Sigmoid colon (tissue), 7 donors: ENCODE measurements at places on chromosomes 12 and 14. TPM values are rescaled to one million over a fixed set of nuclear protein-coding genes. Genes with fewer than 3 reads are reported as not detected.

The MANSC4 gene
- not detected for total RNA-seq

The ADCY4 gene
- 36.0 TPM for total RNA-seq

The RND1 gene
- not detected for total RNA-seq

The JAG2 gene
- 3.9 TPM for total RNA-seq

The TNS2 gene
- total RNA-seq: 111 TPM

GRCh38 chr12:127496255-127496654 lies 770.7 kb upstream of the TMEM132C start:
- H3K4me1 ChIP-seq: no peaks in the 10 kb centered on the region
- no peak overlapping the region for H3K27ac ChIP-seq
- H3K36me3 ChIP-seq: no peaks in the 10 kb centered on the region
- no peak for DNase-seq
- no peak overlapping the region for H3K4me3 ChIP-seq
- no peaks in the 10 kb centered on the region for H3K27me3 ChIP-seq

- no peak for DNase-seq
- no peak overlapping the region for H3K27ac ChIP-seq
- no peaks in the 10 kb centered on the region for H3K36me3 ChIP-seq
- H3K4me3 ChIP-seq: no peak overlapping the region
- H3K4me1 ChIP-seq: no peaks in the 10 kb centered on the region
These were observed 42.9 kb downstream of the FLRT2 start for GRCh38 chr14:85572845-85573244.

DNA sequence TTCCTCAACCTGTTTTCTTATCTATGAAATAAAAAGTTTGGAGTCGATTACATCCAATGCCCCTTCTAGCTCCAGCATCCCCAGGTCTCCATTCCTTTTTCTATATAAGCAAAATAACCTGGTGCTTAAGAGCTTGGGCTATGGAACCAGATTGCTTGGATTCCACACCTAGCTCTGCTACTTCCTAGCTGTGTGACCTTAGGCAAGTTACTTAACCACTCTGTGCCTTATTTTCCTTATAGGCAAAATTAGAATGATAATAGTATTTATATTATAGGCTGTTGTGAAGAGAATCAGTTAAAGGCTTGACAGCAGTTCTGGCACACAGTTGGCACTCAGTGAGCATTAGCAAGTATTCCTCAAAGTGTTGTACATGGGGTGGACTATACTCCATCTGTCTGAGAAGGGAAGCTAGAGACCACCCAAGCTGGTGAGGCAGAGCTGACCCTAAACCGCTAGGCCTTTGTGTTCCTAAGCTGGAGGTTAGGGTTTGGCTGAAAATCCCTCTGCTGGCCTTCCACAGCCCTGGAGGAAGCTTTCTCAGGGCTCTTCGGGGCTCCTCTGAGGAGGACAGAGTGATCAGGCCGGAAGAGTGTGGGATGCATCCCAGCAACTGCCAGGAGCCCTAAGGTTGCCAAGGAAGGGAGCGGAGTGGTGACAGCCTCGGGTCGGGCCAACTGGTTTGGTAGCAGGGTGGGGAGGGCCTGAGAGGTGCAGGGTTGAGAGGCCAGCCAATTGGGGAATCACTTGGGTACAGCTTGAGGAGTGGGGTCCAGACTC lies 6.0 kb upstream of the KRT4 start:
- H3K36me3 ChIP-seq: no peaks in the 10 kb centered on the region
- peaks cover 3% of the 10 kb centered on the region for H3K4me1 ChIP-seq
- no peak for DNase-seq
- no peaks in the 10 kb centered on the region for H3K27me3 ChIP-seq
- no peak overlapping the region for H3K4me3 ChIP-seq

DNA sequence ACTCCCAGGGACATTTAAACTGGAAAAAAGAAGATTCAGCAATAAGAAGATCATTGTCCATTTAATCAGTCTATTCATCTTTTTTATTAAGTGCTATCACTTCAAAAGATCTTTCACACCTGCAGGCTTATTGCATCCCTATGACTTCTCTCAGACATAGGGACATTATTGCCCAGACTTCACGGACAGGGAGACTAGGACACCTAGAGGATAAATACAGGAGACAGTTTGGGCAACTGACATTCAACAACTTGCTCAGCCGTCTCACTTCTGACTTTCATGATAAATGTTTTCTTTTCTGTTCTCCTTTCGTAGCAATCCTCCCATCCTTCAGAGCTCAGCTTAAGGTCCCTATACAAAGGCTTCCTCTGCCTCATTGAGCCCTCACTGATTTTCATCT lies 84.3 kb downstream of the TMEM30B start:
- no peaks in the 10 kb centered on the region for H3K27me3 ChIP-seq
- no peak overlapping the region for H3K4me3 ChIP-seq
- H3K4me1 ChIP-seq: no peaks in the 10 kb centered on the region
- H3K36me3 ChIP-seq: no peaks in the 10 kb centered on the region
- DNase-seq: no peak

DNA sequence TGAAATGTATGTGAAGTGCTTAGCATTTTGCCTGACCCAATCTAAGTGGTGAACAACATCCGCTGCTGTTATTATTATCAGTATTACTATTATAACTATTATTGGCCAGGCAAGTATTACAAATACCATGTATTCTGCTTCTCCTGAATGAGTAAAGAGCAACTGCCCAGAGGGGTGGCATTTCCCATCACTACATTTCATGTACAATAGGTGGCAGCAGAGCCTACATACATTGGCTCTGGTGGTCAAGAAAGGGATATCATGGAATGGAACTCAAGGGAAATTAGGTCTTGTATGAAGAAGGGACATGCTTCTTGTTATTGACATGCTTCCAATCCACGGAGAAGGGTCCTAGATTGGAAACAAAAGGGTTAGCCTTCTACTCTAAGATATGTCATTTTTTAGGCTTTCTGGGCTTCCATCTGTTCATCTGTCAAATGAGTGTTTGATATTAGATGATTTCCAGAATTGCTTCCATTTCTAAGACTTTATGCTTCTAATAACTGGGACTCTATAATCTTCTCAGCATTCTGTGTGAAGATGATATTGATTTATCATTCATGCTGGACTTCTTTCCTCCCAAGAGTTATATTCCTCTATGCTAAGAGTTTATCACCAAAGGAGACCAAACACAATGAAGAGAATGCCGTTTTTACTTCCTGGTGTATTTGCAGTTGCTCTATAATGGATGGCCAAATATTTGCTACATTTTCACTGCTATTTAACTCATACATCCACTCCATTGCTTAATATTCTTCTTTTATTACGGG lies 239.1 kb downstream of the SSPN start:
- H3K4me1 ChIP-seq: no peaks in the 10 kb centered on the region

GRCh38 chr14:43535231-43535838 lies 971.7 kb downstream of the FSCB start:
- no peak for DNase-seq
- H3K27ac ChIP-seq: no peak overlapping the region
- H3K27me3 ChIP-seq: no peaks in the 10 kb centered on the region
- no peak overlapping the region for H3K4me3 ChIP-seq
- no peaks in the 10 kb centered on the region for H3K36me3 ChIP-seq
- peaks cover 10% of the 10 kb centered on the region for H3K4me1 ChIP-seq

DNA sequence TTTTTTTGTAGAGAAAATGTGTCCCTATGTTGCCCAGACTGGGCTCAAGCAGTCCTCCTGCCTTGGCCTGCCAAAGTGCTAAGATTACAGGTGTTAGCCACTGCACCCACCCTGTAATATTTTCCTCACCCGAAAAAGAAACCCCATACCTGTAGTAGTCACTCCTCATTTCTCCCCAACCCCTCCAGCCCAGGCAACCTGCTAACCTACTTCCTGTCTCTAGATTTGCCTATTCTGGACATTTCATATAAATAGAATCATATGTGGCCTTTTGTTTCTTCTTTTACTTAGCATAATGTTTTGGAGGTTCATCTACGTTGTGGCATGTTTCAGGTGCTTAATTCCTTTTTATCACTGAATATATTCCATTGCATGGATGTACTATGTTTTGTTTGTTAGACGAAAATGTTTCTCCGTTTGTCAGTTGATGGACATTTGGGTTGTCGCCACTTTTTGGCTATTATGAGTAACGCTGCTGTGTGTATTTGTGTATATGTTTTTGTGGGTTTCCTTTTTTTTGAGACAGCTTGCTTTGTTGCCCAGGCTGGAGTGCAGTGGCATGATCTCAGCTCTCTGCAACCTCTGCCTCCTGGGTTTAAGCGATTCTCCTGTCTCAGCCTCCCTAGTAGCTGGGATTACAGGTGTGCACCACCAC lies 6.2 kb downstream of the ANKRD13A start:
- H3K36me3 ChIP-seq: no peaks in the 10 kb centered on the region
- no peaks in the 10 kb centered on the region for H3K27me3 ChIP-seq
- no peak overlapping the region for H3K4me3 ChIP-seq
- no peaks in the 10 kb centered on the region for H3K4me1 ChIP-seq

DNA sequence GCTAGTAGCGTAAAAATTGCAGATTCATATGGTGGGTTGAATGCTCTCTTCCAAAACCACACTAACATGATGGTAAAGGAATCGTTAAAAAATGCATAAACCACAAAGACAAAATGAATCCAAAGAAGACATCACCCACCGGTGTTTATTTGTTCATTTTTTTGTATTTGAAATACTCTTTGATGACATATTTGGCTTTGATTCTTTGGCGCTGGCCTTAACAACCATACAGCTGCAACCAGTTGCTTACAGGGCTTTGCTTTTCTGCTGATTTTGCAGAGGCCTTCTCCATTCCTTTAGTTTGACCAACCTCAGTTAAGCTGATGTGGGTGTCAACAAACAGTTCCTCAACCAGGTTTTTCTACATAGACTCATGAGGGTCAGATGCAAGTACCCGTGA lies 103.5 kb downstream of the CACNA1C start:
- no peak overlapping the region for H3K4me3 ChIP-seq
- no peak for DNase-seq
- no peaks in the 10 kb centered on the region for H3K36me3 ChIP-seq
- H3K27ac ChIP-seq: no peak overlapping the region

- no peaks in the 10 kb centered on the region for H3K36me3 ChIP-seq
- H3K27me3 ChIP-seq: no peaks in the 10 kb centered on the region
- DNase-seq: no peak
- H3K4me3 ChIP-seq: no peak overlapping the region
These were observed 227.6 kb upstream of the PDE3A start for GRCh38 chr12:20140751-20141150.

DNA sequence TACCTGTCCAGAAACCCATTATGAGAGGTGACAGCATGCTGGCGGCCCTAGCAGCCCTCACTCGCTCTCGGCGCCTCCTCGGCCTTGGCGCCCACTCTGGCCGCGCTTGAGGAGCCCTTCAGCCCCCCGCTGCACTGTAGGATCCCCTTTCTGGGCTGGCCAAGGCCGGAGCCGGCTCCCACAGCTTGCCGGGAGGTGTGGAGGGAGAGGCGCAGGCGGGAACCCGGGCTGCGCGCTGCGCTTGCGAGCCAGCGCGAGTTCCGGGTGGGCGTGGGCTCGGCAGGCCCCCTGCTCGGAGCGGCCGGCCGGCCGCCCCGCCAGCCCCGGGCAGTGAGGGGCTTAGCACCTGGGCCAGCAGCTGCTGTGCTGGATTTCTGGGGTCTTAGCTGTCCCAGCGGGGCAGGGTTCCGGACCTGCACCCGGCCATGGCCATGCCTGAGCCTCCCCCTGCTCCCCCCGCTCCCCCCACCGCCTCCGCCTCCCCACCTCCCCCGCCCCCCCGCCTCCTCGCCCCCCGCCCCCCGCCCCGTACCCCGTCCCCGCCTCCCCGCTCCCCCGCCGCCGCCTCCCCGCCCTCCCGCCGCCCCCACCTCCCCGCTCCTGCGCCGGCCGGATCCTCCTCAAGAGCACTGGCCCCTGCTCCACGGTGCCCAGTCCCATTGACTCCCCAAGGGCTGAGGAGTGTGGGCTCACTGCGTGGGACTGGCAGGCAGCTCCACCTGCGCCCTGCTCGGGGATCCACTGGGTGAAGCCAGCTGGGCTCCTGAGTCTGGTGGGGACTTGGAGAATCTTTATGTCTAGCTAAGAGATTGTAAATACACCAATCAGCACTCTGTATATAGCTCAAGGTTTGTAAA lies 163.1 kb downstream of the KLHL28 start:
- H3K36me3 ChIP-seq: no peaks in the 10 kb centered on the region
- H3K27ac ChIP-seq: no peak overlapping the region
- no peaks in the 10 kb centered on the region for H3K4me1 ChIP-seq
- H3K4me3 ChIP-seq: no peak overlapping the region
- DNase-seq: no peak

GRCh38 chr12:57817261-57817989 lies 1.1 kb downstream of the AVIL start:
- no peaks in the 10 kb centered on the region for H3K27me3 ChIP-seq
- peaks cover 65% of the 10 kb centered on the region for H3K4me1 ChIP-seq
- no peak overlapping the region for H3K4me3 ChIP-seq
- no peak for DNase-seq

- no peaks in the 10 kb centered on the region for H3K36me3 ChIP-seq
- H3K27me3 ChIP-seq: no peaks in the 10 kb centered on the region
- DNase-seq: peak; percentile 30
- H3K4me3 ChIP-seq: no peak overlapping the region
These were observed 8.6 kb downstream of the PLEKHH1 start for GRCh38 chr14:67541448-67542387.

- no peak overlapping the region for H3K27ac ChIP-seq
- H3K36me3 ChIP-seq: no peaks in the 10 kb centered on the region
- peaks cover 8% of the 10 kb centered on the region for H3K4me1 ChIP-seq
- no peak overlapping the region for H3K4me3 ChIP-seq
- no peak for DNase-seq
These were observed 74.4 kb downstream of the PRKD1 start for GRCh38 chr14:29853272-29853671.

DNA sequence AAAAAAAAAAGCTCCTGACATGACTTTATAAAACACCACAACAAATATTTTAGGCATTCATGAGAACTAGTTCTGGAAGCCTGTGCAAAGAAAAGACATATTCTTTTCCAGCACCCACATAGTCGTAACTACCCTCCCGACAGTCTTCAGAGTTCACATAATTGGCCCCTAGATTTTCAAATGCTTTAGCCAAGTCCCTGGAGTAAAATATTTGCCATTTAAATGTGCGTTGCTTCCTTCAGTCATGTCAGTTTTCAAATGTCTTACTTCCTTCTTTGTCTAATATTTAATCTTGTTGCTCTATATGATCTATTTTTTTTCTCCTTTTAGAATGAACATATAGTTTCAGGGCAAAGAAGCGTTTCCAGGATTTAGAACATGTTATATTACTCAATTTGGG lies 66.8 kb upstream of the KRAS start:
- no peaks in the 10 kb centered on the region for H3K27me3 ChIP-seq

- H3K36me3 ChIP-seq: no peaks in the 10 kb centered on the region
- no peak overlapping the region for H3K4me3 ChIP-seq
- H3K27me3 ChIP-seq: no peaks in the 10 kb centered on the region
- H3K4me1 ChIP-seq: peaks cover 3% of the 10 kb centered on the region
- H3K27ac ChIP-seq: no peak overlapping the region
These were observed 3.9 kb upstream of the NIN start for GRCh38 chr14:50834802-50835276.

DNA sequence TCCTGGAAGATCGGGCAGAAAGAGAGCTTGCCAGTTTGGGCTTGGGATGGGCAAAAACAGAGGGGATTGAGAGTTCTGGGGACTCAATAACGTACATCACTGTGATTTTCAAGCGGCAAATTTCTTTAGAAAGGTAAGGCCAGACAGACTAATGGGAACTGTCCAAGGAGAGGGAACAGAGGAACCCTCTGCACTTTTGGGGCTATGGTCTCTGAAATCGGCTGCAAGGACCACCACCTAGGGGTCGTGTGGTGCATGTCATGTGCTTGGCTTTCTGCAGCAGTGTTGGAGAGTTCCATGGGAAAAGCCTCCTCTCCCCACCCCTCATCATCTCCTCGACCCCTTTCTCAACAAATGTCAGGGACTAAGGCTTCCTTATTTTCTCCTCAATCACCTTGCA lies 79.6 kb downstream of the PPM1A start:
- H3K27ac ChIP-seq: no peak overlapping the region
- peaks cover 13% of the 10 kb centered on the region for H3K27me3 ChIP-seq
- H3K36me3 ChIP-seq: no peaks in the 10 kb centered on the region
- H3K4me3 ChIP-seq: no peak overlapping the region
- DNase-seq: no peak
